H54 (cell line): ENCODE measurements at places on chromosomes 3 and 15.

- DNase-seq = no peak
These were observed 83.3 kb upstream of the IGSF10 start for GRCh38 chr3:151544164-151544548.

- DNase-seq = no peak
These were observed 64.2 kb upstream of the SLCO2A1 start for GRCh38 chr3:134093956-134094355.

DNA sequence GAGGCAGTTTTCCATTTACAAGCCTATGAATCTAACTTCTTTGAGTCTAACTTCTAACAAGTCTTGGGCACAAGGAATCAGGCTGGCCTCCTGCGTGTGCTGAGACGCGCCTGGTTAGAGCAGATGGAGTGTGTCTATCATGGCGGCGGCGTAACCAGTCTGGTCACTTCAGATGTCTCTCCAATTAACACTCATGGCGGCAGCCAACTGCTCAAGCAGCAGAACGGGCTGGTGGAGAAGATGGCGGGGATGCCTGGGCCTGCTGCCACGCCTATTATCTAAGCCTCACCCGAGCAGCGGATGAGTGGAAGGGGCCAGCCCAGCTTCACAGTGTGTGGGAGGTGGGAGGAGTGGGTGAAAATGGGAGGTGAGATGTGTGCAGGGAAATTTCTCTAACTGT, 246.4 kb upstream of the TPRG1 start:
- DNase-seq = no peak

DNA sequence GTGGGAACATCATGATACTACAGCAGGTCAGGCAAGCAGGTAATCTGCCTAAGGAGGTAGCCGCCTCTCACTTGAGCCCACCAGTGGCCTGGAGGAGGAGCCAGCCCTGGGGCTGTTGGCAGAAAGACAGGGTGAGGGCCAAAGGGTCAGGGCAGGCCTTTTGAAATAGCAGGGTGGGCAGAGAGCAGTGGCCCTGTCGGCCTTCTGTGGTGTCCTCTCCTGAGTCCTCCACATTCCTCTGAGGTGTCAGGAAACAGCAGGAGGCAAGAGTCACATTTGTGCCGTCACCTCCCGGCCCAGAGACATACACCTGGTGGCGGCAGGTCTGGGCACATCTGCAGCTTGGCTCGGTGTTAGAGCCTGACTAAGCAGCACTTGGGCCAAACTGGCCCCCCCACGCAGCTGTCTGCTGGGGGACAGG, 3.9 kb upstream of the BNC1 start:
- no peak for DNase-seq

DNA sequence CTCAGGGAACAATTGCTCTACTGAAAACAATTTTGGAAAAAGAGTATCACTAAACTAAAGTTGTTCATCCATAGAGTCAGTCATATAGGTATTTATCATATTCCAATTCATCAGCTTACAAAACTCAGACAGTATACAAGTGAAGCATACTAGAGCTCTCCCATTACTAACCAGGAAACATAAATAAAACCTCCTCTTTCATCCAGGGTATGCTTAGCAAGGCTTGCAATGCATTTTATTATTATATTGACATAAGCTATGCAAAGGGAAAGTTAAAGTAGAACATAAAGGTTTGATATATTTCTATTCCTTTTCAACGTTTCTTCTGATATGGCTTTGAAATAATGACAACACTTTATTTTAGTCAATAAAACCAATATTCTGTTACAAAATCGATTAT, 106.7 kb downstream of the GOLIM4 start:
- DNase-seq = no peak

GRCh38 chr3:69292185-69292584, 93.7 kb downstream of the FRMD4B start:
- DNase-seq = no peak

DNA sequence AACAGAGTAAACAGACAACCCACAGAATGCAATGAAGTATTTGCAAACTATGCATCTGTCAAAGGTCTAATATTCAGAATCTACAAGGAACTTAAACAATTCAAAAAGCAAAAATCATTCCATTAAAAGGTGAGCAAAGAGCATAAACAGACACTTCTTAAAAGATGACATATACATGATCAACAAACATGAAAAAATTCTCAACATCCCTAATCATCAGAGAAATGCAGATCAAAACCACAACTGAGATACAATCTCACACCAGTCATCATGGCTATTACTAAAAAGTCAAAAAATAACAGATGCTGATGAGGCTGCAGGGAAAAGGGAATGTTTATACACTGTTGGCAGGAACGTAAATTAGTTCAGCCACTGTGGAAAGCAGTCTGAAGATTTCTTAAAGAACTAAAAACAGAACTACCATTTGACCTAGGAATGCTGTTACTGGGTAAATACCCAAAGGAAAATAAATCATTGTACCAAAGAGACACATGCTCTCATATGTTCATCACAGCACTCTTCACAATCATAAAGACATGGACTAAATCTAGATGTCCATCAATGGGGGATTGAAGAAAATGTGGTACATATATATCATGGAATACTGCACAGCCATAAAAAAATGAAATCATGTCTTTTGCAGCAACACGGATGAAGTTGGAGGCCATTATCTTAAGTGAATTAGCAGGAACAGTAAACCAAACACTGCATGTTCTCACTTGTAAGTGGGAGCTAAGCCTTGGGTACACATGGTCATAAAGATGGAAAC, 393.3 kb upstream of the CBLB start:
- DNase-seq = no peak

- no peak for DNase-seq
These were observed 639 bp downstream of the NIPA1 start for GRCh38 chr15:22786868-22787698.

DNA sequence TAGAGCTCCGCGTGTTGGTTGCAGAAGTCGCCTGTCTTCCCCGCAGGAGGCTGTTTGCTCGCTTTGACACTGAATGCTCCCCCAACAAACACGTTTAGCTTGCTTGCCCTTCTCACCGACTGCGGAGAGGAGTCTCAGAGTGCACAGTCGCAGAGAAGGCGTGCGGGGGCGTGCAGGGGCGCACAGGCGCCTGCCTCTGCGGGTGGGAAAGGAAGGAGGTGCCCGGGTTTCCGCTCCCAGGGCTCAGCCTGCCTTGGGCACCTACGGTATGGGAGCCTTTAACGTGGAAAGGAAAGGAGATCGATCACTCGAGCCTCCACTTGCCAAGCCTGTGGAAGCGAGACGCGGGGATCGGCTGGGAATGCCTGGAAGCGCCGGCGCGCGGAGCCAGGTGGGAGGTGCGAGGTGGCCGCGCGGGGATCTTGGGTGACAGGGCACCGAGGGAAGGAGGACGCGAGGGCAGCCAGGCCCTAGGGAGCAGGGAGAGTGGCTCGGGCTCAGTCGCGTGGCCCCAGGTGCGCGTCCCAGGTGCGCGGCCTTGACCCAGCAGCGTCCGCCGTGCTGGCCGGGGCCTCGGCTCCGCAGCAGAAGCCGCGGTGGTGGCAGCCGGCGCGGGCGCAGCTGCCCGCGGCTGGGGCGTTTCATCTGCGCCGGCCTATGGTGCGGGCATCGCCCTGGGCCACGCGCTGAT, at the start of gene FAN1:
TSS of gene FAN1 (plus strand) at position 419 of the 691 bp plus-strand sequence. CDS start 749 bp downstream, outside the sequence.
- peak; percentile 81 for DNase-seq

GRCh38 chr15:63308947-63309346, 31.5 kb downstream of the APH1B start:
- no peak for DNase-seq

GRCh38 chr15:38647683-38648082, 83.1 kb upstream of the RASGRP1 start:
- DNase-seq = no peak

- DNase-seq = no peak
These were observed 230.2 kb upstream of the EIF1B start for GRCh38 chr3:40079203-40079846.

DNA sequence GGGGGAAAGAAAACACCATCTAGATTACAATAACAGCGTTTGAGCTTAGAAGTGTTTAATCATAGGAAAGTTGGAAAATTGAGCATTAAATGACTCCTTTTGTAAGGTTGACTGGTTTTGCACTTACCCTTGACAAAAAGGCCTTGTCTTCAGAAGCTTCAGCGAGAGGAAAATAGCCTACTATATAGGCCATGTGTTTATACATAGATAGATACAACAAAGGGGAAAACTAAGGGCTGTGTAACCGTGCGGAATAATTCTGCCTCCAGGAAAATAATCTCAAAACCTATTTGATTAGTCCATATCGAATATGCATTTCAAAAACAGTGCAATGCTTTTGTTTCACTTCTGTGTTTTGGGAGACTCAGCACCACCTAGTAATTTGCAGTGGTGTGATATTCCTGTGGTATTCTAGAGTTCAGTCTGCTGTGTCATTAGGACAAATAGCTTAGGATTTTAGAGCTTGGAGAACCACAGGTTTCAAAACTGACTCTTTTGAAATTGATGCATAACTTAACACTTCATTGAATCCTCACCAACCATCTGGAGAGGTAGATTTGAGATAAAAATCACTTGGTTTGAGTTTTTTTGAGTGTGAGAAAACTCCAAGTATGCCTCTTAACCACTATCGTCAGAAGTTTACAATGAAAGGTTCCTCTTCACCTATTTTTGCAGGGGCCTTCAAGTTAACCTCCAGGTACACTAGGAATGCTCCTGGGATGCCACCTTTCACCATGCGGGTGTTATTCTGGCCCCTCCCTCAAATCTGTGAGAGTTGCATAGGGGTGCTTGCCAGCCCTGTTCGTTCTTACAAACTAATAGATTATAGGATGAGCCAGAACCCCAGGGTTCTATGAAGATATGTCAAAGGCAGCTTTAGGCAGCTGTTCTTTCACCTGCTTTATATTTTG, 1.9 kb downstream of the ARHGAP31 start:
- DNase-seq = no peak

DNA sequence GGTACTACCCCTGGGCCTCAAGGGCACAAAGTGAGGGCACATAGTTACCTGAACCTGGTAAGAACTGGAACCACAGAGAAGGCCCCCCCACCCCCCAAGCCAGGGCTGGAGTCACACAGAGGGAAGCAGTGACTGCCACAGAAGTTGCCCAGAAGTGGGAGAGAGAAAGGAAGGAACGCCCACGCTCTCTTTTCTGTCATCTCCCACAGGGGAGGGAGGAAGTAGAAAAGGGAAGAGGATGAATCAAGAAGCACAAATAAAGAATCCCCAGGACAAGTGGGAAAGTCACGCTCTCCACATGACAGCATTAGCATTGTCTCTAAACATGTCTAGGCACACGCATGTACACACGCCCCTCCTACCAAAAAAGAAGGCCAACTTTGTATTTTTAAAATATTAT, 114.7 kb upstream of the FRMD4B start:
- no peak for DNase-seq

GRCh38 chr3:192867645-192868044, 50.0 kb downstream of the MB21D2 start:
- no peak for DNase-seq

DNA sequence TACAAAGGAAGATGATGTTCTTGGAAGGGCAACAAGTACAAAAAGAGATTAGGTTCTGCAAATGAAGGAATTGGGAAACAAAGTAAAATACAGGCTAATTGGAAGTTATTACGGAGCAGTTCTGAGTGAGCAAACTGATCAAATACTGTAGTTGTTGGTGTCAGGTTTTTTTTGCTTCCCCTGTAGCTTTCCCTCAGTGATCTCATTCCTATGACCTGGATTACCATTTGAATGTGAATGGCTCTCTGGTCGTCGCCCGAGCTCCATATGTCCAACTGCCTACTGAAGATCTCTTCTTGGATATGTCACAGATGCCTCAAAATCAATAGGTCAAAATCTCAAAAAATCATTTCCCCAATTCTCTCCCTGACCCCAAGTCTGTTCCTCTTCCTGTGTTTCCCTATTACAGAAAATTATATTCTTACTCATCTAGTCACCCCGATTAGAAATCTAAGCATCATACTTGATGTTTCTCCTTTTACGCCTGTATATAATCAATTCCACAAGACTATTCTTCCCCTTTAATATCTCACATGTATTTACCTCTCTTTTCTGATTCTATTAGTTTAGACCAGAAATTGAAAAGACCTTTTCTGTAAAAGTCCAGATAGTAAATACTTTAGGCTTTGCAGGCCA, 29.0 kb downstream of the GOLM2 start:
- DNase-seq = no peak

- no peak for DNase-seq
These were observed 40.3 kb upstream of the TRPM1 start for GRCh38 chr15:31141792-31142191.

- DNase-seq = no peak
These were observed 10.5 kb upstream of the RPL29 start for GRCh38 chr3:52006017-52006819.

DNA sequence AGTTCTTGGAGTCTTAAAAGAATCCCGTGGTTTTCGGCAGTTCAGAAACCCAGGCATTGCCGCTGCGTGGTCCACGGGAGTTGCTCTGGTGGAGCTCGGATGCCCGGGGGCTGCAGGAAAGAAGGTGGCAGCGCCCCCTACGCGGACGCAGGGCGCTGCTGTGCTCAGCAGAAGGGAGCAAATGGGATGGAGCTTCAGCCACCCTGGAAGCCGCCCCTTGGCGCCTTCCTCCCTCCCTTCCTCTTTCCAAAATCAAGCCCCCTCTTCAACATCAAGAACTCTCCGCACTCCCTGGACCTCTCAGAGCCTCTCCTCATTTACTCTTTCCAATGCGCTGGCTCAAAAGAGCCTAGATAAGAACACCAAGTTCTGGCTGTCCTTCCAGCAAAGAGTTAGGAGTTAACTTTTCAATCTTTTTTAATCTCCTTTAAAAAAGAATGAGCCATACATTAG, 880 bp upstream of the CHRNA7 start:
- DNase-seq = no peak

DNA sequence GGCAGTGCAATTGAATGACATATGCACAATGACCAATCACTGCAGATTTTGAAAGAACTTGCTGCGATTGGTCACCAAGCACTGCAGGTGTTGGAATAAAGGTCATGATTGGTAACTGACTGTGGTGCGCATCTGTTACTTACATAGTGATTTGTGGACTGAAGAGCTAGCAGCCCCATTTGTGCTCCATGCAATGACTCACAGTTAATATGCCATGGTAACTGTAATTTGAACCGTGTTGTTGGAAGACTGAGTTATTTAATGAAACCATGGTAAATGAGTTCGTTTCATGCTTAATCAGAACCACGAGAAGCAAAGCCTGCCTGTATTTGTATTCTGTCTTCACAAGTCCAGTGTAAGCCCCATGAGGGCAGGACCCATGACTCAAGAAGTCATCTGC, 220.5 kb downstream of the TJP1 start:
- DNase-seq = no peak

DNA sequence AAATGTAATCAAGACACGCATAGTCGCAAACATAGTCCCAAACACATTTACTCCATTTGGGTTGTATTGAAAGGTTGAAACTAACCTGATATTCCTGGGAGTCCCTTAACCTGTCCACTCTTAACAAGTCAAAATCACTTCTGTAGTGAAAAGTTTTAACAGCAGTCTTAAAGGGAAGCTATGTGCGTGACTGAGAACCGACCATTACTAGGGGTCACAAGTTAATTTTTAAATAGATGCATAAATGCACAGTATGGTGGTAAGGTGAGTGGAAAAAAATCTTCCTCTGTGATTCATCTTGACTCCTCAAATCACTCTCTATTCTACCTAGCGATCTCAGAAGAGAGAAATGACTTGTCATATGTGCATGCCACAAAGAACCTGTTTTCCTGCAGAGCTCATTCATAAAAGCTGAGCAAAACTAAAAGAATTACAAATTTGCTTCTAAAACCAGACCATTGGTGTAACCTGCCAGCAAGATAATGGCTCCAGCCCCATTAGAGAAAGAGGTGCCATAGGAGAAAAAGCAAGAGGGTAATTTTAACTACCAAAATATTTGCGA, 4.8 kb downstream of the GPR15 start:
- DNase-seq = no peak

GRCh38 chr3:154139996-154140436, 18.8 kb downstream of the ARHGEF26 start:
- no peak for DNase-seq

GRCh38 chr3:180416111-180416594, 185.8 kb upstream of the TTC14 start:
- DNase-seq = no peak
